Choroid plexus epithelial cell (primary cell): ENCODE measurements at places on chromosomes 2 and 18.
A peak's percentile ranks its signal among the peaks of the same experiment; 100 is the strongest.

GRCh38 chr2:119308793-119309330 is 57.8 kb downstream of the C2orf76 start:
- DNase-seq: no peak

- DNase-seq: peak; percentile 22
Measured at GRCh38 chr18:58269931-58270330, 225.9 kb downstream of the NEDD4L start.

DNA sequence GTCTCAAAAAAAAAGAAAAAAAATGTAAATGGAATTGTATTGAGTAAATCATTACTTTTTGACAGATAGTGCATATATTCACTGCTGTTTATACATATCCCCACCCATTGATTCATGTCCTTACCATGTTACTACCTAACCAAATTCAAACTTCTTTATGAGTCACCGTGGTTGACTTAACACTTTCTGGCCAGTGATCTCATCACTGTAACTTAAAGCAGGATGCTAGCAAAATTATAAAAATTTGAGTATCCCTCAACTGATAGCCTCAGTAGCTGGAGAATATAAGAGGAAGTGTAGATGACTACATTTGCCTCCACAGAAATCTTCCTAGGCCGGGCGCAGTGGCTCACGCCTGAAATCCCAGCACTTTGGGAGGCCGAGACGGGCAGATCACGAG is 13.4 kb downstream of the CNOT9 start:
- DNase-seq: peak; percentile 59

GRCh38 chr2:138763971-138764370 is 16.2 kb downstream of the NXPH2 start:
- no peak for DNase-seq

- peak; percentile 50 for DNase-seq
Measured at GRCh38 chr2:13193075-13193474, 476.3 kb downstream of the TRIB2 start.

DNA sequence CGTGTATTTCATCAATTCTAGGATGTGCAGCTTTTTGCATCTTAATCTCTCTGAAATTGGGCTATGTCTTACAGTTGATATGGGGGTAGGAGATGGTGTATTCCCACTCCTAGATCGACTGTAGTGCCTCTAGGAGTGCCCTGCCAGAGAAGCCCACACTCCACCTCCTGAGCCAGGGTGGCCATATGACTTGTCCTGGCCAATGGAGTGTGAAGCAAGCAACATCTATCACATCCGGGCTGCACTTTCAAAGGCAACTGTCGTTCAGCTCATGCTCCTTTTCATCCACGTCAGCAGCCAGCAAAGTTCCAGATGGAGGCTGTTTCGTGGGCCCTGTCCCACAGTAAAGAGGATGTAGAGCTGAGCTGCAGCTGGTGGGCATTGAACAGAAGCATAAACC is 149.4 kb upstream of the SLC1A4 start:
- DNase-seq: no peak

- peak; percentile 42 for DNase-seq
Measured at GRCh38 chr18:12409469-12409868, 1.7 kb downstream of the PRELID3A start.

GRCh38 chr2:180048251-180048650 is 41.2 kb upstream of the CWC22 start:
- peak; percentile 51 for DNase-seq

DNA sequence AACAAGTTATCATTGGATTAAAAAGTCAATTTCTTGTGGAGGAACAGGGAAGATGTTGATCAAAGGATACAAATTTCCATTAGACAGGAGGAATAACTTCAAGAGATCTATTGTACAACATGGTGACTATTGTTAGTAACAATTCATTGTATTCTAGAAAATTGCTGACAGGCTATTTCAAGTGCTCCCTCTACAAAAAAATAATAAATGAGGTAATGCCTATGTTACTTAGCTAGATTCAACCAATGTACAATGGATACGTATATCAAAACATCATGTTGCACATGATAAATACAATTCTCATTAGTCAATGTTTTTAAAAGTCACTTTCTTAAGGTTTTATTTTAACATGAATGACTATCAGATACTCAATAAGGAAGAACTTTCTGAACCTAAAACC is 33.5 kb downstream of the TFCP2L1 start:
- DNase-seq: no peak

- DNase-seq: peak; percentile 61
Measured at GRCh38 chr2:226963528-226963927, 127.7 kb downstream of the RHBDD1 start.

- peak; percentile 82 for DNase-seq
Measured at GRCh38 chr2:233556881-233557736, 9.5 kb downstream of the USP40 start.

DNA sequence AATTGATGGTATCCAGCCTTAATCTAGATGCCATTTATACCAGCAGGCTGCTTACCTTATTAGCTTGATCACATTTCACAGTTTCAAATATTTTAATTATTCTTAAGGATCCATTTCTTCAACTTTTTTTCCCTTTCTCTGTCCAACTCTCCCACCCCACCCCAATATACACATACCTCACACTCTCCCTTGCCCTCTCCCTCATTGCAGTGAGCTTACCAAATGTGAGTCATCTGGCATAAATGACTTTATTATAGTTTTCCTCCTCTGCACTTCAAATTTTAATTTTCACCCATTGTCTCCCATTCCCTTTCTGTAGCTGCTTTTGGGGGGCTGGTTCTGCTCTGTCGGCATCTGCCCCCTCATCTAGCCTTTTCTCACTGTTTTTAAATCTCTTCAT is 12.9 kb downstream of the HTR2B start:
- DNase-seq: peak; percentile 66

DNA sequence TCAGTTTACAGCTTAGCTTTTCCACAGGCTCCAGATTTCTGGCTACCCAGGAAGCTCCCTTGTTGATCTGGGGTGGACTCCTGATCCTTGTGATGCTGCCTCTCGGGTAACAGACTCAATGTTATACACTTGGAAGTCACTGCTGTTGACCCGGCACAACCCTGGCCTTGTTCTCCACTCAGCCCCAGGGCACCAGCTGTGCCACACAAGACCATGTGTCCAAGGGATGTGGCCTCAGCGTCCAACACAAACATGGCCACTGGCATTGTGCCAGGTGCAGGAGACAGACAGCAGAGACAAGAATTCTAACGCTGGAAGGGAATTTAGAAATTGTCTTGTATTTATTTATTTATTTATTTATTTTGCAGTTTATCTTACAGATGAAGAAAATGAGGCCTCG is 39.0 kb upstream of the PPP4R1 start:
- DNase-seq: peak; percentile 54

DNA sequence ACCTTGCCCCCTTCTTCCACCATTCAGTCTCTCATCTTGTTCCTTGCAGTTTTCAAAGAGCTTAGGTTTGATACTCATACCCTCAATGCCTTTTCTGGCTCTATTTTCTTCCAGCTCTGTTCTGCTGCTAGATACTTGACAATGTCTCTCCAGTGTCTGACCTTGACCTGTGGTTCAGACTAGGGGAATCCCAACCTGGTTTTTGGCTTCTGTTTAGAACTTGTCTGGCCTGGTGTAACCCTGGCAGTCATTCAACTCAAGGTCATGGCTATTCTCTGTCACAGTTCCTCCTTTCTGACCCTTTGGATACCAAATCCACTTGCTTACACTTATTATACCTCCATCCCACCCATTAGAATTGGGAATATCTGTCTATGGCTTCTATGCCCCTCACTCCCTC is 31.8 kb upstream of the IMP4 start:
- DNase-seq: no peak

DNA sequence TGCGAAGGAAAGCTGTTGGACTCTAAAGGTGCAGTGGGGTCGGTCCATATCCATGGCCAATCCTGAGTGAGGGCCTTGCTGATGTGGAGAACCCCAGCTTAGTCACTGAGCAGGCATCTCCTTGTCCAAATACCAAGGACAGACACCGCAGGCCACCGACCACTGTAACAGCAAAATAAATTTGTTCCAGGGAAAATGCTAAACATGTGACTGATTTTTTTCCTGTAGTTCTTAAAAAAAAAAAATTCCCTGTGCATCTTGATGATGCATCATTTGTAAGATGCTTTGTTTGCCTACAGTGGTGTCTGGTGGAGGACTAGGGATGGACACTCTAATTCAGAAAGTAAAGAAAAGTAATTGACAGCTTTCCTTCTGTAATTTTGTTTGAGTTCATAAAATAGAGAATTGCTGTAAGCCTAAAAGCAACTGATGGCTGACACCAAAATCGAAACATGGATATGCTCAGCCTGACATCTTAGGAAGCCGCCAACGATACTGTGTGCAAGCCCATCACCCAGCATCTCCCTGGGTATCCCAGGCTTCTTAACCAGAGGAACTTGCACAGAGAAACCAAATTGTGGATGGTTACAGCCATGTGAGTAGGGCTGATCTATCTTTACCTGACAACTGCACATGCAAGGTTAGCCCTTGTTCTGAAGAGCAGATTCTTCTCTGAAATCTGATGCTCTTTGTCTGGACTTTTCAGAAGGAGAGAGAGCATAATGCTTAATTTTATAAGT is 188.6 kb downstream of the ARL4C start:
- no peak for DNase-seq

DNA sequence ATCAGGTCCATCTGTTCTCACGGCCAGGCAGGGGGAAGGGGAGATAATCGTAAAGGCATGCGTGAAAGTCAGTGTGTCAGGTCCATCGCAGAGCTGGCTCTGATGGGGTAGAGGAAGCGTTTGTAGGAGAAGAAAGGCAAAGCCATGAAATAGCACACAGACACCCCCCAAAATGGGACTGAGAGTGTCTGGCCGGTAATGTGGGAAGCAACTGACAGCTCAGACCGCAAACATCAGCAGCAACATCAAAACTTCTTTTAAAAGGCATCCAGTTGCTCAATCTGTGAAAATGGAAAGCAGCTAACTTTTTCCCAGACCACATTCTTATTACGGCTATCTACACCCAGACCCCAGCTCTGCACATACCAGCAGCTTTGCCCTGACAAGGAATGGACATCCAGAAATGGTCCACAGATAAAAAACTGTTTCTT is 232.6 kb downstream of the EN1 start:
- peak; percentile 23 for DNase-seq

DNA sequence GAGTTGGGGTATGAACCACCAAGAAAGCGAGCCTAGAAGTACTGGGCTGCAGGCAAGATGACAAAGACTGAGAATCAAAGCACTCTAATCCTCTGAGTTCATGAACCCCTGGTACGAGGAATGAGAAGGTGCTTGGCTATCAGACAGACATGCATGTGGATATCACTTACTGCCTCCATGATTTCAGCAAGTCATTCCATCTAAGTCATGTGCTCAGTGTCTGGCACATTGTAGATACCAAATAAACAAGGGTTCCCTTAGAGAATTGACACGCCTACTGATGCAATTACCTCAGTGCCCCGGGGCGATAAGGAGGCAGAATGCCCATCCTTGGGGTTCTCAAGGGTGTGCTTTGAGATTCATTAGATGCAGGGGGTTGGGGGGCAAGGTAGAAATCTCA is 125.6 kb upstream of the PKDCC start:
- DNase-seq: peak; percentile 71

GRCh38 chr18:55382277-55382805 is 205.7 kb downstream of the TCF4 start:
- DNase-seq: no peak

DNA sequence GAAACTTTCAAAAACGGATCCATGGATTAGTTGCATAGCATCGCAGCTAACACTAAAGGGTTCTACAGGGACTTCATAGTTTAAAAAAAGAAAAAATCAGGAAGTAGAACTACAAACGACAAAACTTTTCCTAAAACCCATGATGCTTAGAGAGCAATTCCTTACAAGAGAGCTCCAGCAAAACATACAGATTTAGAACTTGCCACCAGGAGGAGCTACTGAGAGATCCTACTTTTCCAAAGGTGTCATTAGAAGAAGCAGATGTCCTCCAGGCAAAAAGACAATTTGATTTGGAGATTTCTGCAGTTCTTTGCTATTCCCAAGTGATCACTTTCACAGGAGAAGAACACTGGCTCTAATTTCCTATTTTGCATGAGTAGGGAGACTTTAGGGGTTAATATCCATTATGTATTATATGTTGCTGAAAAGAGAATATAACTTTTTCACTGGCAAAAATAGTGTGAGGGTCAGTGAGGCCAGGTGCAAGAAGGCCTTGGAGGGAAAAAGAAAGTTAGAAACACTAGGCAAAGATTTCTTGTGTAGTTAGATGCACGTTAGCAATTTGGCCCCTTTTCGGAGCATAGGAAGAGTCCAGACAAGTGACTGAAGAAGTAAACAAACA is 436.2 kb downstream of the SUCLG1 start:
- peak; percentile 39 for DNase-seq

- DNase-seq: no peak
Measured at GRCh38 chr18:63079114-63079513, 240.5 kb downstream of the BCL2 start.

- no peak for DNase-seq
Measured at GRCh38 chr2:119350311-119350998, 16.2 kb downstream of the C2orf76 start.

GRCh38 chr18:75140296-75140695 is 68.6 kb downstream of the PTGR3 start:
- no peak for DNase-seq

GRCh38 chr2:191679818-191680600 is 2.1 kb downstream of the NABP1 start:
- DNase-seq: peak; percentile 86

DNA sequence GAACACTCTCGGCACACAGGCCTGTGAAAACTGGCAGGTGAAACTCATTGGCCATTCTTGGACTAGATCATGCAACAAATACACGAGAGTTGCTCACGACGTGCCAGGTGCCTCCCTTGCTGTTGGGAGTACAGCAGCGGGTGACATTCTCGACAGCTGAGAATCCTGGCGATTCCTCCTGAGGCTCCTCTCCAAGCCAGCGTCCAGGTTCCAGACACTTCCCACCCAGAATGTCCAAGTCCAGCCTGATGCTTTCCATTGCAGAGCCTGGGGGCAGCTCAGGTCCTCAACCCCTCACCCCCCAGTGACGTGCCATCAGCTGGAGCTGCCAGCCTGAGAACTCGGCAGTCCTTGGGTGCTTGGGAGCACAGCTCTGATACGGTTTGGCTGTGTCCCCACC is 124.2 kb downstream of the PXDN start:
- no peak for DNase-seq

GRCh38 chr2:42973726-42974125 is 181.3 kb upstream of the HAAO start:
- no peak for DNase-seq

DNA sequence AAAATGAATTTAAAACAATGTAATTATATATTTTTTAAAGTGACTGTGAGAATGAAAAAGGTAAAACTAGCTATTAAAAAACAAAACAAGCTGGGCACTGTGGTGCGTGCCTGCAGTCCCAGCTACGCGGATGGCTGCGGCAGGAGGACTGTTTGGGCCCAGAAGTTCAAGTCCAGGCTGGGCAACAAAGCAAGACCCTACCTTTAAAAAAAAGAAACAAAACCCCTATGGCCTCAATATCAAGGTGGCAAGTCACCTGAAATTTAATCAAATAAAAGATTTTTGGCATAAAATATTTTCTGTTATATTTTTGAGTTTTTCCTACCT is 46.9 kb upstream of the STRN start:
- DNase-seq: no peak

GRCh38 chr2:220682616-220683015 is 889.5 kb downstream of the EPHA4 start:
- no peak for DNase-seq
